Stimulated activated CD4-positive, alpha-beta T cell treated with anti-CD3 and anti-CD28 coated beads, Interleukin-4, amount 100 ng/mL, for 24 hours (primary cell): ENCODE measurements at places on chromosomes 5 and 9.

- DNase-seq, result peak; percentile 87
These were observed at the start of gene GCNT1 for GRCh38 chr9:76458903-76459693. Gene GCNT1 (plus strand): TSS chr9:76459182. CDS start chr9:76502382, 43,200 bp downstream.

DNA sequence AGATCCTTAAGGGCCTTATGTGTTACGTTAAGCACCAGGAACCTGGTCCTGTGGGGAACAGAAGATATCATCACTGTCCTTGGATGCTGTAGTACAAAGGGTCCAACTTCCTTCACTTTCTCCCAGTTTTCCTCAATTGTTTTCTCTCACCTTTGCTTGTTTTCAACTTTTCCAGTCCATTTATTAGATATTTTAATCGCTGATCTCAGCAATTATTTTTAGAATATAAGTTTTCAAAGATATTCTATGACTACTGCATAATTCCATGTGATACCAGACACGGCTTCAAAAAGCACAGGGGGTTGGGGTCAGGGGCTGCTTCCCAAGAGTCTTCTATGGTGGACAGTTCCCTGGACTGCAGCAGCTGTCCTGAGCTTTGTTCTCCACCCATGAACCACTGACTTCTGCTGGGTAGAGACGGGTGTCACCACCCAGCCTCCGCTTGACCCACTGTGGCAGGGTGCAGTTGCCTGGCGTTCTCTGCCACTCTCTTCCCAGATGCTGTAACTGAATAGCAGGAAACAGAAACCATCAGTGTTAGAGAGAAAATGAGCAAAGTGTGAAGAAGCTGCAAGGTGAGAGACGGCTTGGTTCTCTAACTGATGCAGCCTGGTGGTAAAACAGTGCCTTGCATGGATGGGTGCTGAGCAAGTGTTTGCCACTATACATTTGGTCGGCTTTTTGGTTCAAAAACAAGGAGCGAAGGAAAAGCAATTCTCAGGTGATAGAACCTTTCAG lies 383.0 kb downstream of the RAB3C start:
- no peak for DNase-seq

- DNase-seq, result peak; percentile 5
These were observed 357.6 kb upstream of the RPS23 start for GRCh38 chr5:82635561-82636288.

DNA sequence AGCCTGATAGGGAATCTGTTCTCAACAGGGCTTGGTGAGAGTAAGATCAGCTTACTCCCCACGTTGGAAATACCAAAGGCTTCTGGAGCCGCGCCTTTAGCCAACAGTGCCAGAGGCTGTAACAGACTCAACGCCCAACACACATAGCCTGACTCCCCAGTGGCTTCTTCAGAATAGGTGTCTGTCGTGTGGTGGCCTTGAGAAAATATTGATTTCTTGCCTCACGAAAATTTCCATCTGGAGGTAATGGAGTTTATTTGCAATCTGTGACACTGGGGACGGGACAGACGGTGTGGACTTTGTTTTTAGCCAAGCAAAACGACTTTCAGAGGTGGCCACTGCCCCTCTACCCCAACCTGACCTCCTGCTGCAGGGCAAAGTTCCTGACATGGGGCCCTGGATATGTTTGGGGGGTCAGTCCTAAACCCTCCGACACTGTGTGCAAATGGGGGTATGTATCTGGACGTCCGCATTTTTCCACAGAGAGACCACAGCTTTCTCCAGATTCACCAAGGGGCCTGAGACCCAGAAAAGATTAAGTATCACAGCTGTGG lies 189.3 kb downstream of the CDK5RAP2 start:
- DNase-seq, result no peak

DNA sequence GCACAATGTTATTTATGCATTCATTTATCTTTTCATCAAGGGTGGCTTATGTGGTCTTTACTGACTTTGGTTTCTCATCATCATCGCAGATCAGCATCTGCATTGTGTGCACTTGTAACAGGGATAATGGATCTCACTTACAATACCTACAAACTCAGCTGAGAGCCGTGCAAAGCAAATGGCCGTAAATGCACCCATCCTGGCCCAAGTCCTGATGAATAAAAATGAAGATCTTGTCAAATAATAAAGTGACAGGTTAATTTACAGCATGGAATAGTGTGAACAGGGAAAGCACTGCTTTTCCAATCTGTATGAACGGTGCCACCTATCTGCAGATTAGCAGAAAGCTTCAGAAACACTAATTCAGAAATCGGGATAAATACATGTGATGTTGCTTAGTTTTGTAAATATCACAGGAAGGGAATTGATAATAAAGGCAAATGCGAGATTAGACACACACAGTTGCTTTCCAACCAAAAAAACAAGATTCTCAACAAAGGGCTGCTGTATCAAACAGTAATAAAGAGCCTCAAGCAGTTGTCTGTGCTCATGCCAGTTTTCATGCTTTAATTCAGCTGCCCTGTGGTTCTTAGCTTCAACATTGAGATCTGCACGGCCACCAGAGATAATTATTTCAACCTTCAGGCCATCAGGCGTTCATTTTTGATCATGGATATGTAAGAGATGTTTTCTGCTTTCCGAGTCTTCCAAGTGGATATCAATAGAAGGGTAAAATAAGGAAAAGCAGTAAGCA lies 153.4 kb upstream of the POU5F2 start:
- no peak for DNase-seq

DNA sequence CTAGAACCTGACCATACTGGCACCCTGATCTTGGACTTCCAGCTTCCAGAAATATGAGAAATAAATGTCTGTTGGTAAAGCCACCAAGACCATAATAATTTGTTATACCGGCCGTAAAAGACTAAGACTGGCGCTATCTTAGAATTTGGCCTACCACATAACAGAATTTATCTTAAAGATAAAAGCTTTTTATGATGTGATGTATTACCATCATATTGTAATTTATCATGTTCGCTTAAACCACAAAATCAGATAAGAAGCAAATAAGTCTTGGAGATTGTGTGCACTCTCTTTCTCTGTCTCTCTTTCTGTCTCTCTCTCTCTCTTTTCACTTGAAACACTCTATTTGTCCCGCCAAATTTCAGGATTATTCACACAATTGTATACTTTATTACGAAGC lies 35.6 kb downstream of the FST start:
- DNase-seq, result no peak

GRCh38 chr5:72815580-72816283 lies 729 bp upstream of the TNPO1 start:
- no peak for DNase-seq
